Smooth muscle cell of trachea (primary cell): ENCODE measurements at places on chromosomes 2 and 18. TPM values are rescaled to one million over a fixed set of nuclear protein-coding genes. Genes with fewer than 3 reads are reported as not detected.

Gene GPR75
- total RNA-seq: 1.3 and 1.5 TPM in 2 replicates

Gene IRS1
- total RNA-seq: 33.5 and 47.5 TPM in 2 replicates

Gene SERPINB7
- 0.87 and 1.7 TPM in 2 replicates for total RNA-seq

Gene POTEJ
- not detected in 2 replicates for total RNA-seq

Gene ZNF521
- 42.6 and 45.5 TPM in 2 replicates for total RNA-seq

Gene OSR1
- total RNA-seq: 19.5 and 35.9 TPM in 2 replicates

Gene QPCT
- total RNA-seq: 7.0 and 19.7 TPM in 2 replicates

Gene UGT1A7
- total RNA-seq: not detected in 2 replicates

Gene ALPP
- under 0.01 TPM in 1 of 2 replicates, not detected in the other for total RNA-seq

Gene ADRA2B
- total RNA-seq: not detected in 2 replicates

Gene KCNG3
- total RNA-seq: under 0.01 TPM in 1 of 2 replicates, not detected in the other

Gene MLPH
- total RNA-seq: 3.1 and 18.0 TPM in 2 replicates

Gene NT5C1B
- total RNA-seq: not detected in 2 replicates

Gene SDC1
- total RNA-seq: 57.6 and 63.1 TPM in 2 replicates

Gene ZNF513
- total RNA-seq: 9.3 and 10.1 TPM in 2 replicates

Gene CCDC195
- not detected in 2 replicates for total RNA-seq

Gene KRTCAP3
- not detected in 2 replicates for total RNA-seq

Gene EFR3B
- total RNA-seq: 0.73 and 0.83 TPM in 2 replicates

Gene FSIP2
- 0.15 and 0.50 TPM in 2 replicates for total RNA-seq

Gene LIMS1
- 83.3 and 145 TPM in 2 replicates for total RNA-seq

Gene LRATD1
- under 0.01 TPM in 2 replicates for total RNA-seq

Gene LIMS3
- total RNA-seq: 2.3 TPM in 1 of 2 replicates, not detected in the other

Gene MTHFD2
- 65.9 and 155 TPM in 2 replicates for total RNA-seq

Gene GLI2
- 3.2 and 13.1 TPM in 2 replicates for total RNA-seq

Gene AOX1
- 38.1 and 41.0 TPM in 2 replicates for total RNA-seq

Gene EPHA4
- total RNA-seq: 6.4 and 14.7 TPM in 2 replicates

Gene ANO7
- 0.15 and 0.83 TPM in 2 replicates for total RNA-seq

Gene RGPD3
- total RNA-seq: 0.29 and 0.33 TPM in 2 replicates

Gene DSG2
- 0.33 and 0.73 TPM in 2 replicates for total RNA-seq

Gene SETBP1
- 3.6 and 6.5 TPM in 2 replicates for total RNA-seq

Gene FBLN7
- total RNA-seq: 0.17 and 0.29 TPM in 2 replicates

Gene TMEM247
- total RNA-seq: not detected in 2 replicates

Gene UGT1A4
- total RNA-seq: not detected in 2 replicates

Gene COL6A3
- 2,183 and 3,095 TPM in 2 replicates for total RNA-seq

Gene IL36B
- not detected in 2 replicates for total RNA-seq
